ENCODE measurements at places on chromosomes 2 and 18.

DNA sequence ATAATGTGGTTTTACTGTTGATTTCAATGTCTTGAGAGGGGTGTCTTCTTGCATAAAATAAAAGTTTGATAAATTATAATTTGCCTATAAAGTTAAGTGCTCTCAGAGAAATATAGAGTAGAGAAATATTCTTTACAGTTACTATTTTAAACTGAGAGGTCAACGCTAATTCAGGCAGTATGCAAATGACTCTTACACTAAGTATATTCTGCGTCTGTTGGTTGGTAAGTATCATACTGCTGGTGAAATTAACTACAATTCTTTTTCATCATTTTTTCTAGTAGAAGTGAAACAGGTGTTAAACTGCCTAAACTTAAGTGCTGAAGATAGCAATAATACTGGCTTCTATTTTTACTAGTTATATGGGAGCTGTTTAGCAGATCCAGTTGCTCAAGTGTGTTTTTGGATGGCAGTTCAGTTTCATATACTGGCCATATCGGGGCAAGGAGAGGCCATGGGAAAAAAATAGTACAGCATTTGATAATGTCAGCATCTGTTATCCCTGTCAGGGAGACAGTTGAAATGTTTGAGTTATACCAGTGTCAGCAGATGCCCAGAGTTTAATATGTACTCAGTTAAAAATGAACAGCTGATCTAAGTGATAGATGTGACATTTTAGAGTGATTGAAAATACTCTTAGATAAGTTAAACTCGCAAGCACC is 86.2 kb downstream of the MIB1 start:
- DNase-seq: no peak

- no peak for DNase-seq
Observed at GRCh38 chr2:158539176-158540005, 82.6 kb downstream of the PKP4 start.

DNA sequence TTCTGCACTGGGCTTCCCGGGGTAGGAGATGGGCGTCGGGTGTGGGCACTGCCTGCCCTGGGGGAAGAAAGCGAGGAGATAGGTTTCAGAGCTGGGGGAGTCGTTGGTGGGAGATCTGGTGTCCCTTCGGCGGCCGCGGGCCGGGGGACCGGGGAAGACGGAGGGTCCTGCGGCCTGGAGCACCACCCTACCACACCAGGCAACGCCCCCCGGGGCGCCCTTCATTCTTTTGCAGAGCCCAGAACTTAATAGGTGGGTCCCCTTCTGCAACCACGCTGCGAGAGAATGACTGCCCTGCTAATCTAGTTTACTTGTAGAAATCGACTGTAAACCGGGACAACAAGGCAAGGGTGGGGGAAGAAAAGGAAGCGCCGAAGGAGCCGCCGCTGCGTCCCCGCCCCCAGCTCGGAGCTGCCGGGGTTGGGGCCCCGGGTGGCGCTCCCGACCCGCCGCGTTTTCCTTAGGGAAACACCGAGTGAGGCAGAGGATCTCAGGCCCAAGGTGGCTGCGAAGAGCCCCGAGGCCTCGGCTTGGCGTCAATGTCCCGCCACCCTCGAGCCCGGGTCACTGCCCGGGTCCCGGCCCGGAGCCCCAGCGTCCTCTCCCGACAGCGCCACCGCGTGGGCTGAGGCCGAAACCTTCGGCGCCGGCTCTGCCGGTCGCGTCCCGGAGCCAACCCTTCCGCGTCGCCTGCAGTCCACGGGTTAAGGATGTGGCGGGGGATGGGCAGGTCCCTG is 5.4 kb upstream of the SATB2 start:
- peak; percentile 70 for DNase-seq

DNA sequence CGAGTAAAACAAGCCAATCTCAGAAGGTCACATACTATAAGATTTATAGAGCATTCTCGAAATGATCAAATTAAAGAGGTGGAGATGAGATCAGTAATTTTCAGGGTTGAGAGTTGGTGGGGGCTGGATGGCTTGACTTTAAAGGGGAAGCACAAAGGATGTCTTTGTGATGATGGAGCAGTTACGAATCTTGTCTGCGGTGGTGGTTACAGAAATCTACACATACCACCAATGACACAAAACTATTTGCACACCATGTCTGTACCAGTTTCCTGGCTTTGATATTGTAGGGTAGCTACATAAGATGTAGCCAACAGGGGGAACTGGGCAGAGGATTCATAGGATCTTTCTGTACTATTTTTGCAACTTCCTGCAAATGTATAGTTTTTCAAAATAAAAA is 190.6 kb upstream of the SMIM21 start:
- DNase-seq: no peak

- no peak for DNase-seq
Observed at GRCh38 chr2:182299632-182300031, 127.2 kb downstream of the PDE1A start.

- no peak for DNase-seq
Observed at GRCh38 chr2:239313776-239314175, 87.0 kb downstream of the HDAC4 start.

- DNase-seq: no peak
Observed at GRCh38 chr18:79250301-79250981, 145.3 kb upstream of the NFATC1 start.

- no peak for DNase-seq
Observed at GRCh38 chr2:220785178-220785577, 786.9 kb downstream of the EPHA4 start.

- no peak for DNase-seq
Observed at GRCh38 chr2:118523761-118524160, 323.7 kb downstream of the EN1 start.

DNA sequence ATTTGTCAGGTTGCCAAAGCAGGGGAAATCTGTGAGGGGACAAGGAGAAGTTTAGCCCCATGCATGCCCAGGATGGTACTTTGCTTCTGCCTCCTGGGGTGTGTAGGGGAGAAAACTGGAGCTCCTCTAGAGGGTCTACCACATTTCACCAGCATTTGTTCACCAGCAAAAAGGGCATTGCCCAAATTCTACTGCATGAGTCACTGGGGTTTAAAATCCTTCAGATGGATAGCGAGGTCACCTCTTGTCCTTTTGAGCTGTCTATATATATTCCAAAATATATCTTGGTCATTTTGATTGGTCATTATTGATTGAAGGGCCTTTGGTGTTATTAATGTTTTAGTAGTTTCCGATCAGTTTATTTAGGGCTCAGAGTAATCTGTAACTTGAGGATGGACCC is 18.7 kb downstream of the FHOD3 start:
- no peak for DNase-seq

GRCh38 chr18:35603528-35603927 is 22.0 kb downstream of the GALNT1 start:
- DNase-seq: no peak

DNA sequence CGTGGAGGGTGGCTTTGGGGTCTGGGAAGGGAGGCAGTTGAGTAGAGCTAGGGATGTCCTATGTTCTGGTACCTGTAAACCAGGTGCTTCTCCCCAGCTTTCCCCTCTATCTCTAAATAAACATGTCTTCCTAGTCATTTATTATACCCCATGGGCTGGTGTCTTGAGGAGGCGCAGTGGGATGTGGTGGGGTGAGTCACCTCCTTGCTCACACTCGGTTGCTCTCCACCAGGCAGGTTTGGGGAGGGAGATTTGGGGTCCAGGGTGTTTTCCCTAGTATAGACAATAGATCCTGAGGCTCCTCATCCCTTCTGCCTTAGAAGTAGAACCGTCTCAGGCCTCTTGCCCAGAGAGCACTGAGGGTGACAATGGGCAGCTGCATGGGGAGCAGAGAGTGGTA is 5.1 kb downstream of the PSD4 start:
- DNase-seq: peak; percentile 80

- no peak for DNase-seq
Observed at GRCh38 chr18:62810682-62811081, 95.3 kb downstream of the PHLPP1 start.

- no peak for DNase-seq
Observed at GRCh38 chr2:164688896-164689419, 67.7 kb upstream of the GRB14 start.

DNA sequence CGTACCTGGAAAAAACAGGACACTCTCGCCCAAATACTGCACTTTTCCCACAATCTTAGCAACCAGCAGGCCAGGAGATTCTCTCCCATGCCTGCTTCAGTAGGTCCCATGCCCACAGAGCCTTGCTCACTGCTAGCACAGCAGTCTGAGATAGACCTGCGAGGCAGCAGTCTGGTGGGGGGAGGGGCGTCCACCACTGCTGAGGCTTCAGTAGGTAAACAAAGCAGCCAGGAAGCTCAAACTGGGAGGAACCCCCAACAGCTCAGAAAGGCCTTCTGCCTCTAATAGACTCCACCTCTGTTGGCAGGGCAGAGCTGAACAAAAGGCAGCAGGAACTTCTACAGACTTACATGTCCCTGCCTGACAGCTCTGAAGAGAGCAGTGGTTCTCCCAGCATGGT is 1202.8 kb upstream of the ACVR2A start:
- no peak for DNase-seq
